CD4-positive, alpha-beta T cell treated with Interleukin-6 for 4 hours (primary cell): ENCODE measurements at places on chromosomes 1 and 21.

GRCh38 chr1:32470991-32471694, 6.3 kb downstream of the ZBTB8B start:
- no peak for DNase-seq

GRCh38 chr1:64292399-64292798, 89.0 kb downstream of the UBE2U start:
- no peak for DNase-seq

- no peak for DNase-seq
These were observed 191.3 kb upstream of the LMO4 start for GRCh38 chr1:87137342-87137739.

DNA sequence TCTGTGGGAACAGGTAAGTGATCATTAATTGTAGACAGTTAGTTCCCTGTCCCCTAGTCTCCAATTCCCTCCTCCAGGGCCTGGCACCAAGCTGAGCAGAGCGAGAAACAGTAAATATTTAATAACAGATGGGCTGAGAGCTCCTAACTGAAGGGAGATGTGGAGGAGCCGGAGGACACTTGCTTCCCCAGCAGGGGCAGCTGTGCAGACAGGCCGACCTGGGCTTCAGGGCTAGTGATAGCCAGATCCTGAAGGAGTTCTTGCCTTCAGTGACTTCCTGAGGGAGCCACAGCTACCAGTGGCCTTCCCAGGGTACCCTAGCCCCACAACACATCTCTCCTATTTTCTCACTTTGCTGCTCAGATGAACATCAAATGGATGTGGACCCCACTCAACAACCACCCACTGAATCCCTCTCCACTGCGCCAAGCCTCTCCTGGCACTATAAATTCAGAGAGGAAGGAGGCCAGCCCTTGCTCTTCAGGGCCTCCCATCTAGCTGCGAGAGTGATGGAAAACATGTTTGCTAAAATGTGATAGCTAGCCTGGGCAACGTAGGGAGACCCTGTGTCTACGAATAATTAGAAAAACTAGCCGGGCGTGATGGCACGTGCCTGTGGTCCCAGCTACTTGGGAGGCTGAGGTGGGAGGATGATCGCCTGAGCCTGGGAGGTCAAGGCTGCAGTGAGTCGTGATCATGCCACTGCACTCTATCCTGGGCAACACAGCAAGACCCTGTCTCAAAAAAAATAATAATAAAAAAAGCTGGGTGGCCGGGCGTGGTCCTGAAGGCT, 26.9 kb upstream of the SYNC start:
- no peak for DNase-seq

DNA sequence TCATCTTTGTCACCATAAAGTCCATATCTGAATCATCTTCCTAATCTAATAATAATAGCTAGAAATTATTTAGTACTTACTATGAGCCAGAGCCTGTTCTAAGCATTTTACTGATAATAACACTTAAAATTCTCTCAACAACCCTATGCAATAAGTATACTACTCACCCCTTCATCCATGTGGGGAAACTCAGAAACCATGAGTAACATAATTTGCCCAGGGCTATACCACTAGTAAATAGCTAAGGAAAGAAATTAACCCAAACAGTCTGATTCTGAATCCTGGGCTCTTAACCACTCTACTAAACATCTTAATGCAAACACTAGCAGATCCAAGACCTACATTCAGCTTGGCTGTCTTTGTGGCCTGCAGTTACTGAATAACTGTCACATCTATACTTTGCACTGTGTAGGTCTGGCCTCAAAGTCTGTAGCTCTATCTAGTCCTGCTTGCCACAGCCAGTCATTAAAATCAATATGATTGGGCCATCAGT, 394.8 kb upstream of the ESRRG start:
- no peak for DNase-seq

- DNase-seq, result no peak
These were observed 54.0 kb downstream of the APP start for GRCh38 chr21:26116456-26117011.

GRCh38 chr1:221698579-221699349, 43.1 kb downstream of the DUSP10 start:
- DNase-seq, result no peak

DNA sequence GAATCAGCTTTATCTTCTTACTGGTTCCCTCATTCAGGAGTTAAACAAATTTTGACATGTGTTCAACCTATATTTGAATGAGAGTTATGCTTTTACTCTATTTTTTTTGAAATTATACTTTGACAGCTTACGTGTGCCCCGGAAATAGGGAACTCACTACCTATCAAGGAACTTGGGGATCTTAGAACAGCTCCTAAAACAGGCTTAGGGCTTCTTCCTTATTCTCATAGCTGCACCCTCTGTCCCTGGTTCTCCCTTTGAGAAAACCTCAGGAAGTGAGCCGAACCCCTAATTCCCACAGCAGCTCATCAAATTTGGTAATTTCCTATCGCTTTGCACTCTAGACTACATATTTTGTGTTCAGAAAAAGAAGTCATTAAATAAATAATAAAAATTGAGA, 81.2 kb upstream of the RUNX3 start:
- no peak for DNase-seq

GRCh38 chr1:204529371-204529895, 13.2 kb downstream of the MDM4 start:
- no peak for DNase-seq

GRCh38 chr1:111538343-111539025, 35.1 kb upstream of the ADORA3 start:
- no peak for DNase-seq

- DNase-seq, result no peak
These were observed 25.6 kb upstream of the VAV3 start for GRCh38 chr1:107990606-107991005.

- no peak for DNase-seq
These were observed 140.6 kb downstream of the SYT2 start for GRCh38 chr1:202569393-202570322.

GRCh38 chr1:235313262-235313661, 14.7 kb downstream of the ARID4B start:
- DNase-seq, result peak; percentile 32

DNA sequence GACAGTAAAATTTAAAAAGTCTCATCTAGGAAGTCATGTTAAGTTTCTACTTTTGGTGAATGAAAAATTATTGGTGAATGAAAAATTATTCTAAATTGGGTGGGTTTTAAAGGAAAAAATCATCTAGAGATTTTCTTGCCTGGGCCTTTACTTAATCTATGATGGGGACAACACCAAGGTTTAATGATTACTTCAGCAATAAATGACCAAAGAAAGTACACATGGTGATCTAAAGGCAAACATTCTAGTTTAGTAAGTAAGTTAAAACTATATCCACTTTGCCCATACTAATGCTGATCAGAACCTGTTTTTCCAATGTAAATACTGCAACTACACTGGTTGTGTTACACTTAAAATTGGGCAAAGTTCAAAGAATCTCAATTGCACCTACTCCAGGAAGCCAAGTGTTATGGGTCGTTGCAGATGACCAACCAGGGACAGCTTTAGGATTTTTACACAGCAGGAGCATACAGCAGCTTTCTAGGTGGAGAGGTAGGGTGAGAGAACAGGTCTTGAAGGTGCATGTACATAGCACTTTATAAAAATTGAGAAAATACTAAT, 14.6 kb upstream of the RPL5 start:
- no peak for DNase-seq

DNA sequence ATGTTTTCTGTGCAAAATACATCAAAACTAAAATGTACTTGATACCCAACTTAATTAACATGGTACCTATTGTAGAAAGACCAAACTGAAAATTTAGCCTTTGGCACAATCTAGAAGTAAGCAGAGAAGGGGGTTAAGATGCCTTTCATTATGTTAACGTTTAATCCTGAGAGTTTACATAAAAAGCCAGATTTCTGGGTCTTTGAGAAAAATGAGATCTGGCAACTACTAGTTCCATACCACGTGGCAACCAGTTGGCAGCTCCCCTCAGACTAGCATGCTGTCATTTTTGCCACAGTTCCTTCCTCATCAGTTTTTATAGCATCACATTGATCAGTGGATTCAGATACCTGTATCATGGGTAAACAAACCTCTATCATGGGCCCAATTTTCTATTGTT, 1.5 kb downstream of the RO60 start:
- no peak for DNase-seq

GRCh38 chr1:58829866-58830265, 46.0 kb upstream of the JUN start:
- no peak for DNase-seq

- no peak for DNase-seq
These were observed 28.8 kb upstream of the TARBP1 start for GRCh38 chr1:234507626-234508387.

GRCh38 chr1:2046953-2047748, 3.1 kb upstream of the PRKCZ start:
- DNase-seq, result no peak

DNA sequence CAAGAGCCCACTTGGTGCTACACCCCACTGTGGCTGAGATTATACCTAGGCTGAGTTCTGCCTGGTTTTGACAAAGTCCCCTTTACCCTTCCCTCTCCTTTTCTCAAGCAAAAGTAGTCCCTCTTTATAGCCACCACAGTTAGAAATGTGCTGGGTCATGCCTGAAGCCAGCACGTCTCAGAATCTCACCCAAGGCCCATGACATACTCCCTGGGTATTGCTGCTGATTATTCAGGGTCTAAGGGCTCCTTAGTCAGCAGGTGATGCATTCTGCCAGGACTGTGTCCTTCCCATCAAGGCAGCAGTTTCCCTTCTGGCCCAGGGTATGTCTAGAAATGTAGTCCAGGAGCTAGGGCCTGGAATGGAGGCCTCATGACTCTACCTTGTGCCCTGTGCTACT, 67.3 kb upstream of the COX20 start:
- no peak for DNase-seq

DNA sequence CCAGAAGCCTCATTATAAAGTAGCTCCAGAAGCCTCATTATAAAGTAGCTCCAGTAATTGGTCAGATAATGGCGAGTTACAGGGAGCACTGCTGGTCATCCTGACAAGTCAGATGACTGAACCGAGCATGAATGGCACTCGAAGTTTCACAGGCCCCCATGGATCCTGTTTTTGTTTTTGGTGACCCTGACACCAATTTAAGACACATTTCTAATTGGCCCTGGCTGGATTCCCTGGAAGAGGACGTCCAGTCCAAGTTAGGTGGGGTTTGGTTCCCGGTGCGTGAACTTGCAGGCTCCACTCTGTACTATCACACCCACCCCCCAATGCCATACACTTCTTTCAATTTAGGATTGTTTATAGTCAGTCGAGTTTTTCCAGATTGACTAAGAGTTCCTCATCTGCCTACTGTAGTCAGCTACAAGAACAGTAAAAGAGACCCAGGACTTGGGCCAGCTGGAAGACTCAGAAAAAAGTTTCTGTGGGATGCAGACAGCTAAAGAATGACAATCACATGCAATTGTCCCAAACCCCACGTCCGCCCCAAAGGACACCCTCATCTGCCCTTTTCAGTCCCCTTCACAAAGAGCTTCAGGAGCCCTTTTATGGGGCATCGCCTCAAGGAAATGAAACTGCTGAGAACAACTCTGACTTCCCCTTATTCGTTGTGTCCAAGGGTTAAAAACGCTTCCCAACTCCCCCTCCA, 2.7 kb downstream of the DHRS3 start:
- no peak for DNase-seq

DNA sequence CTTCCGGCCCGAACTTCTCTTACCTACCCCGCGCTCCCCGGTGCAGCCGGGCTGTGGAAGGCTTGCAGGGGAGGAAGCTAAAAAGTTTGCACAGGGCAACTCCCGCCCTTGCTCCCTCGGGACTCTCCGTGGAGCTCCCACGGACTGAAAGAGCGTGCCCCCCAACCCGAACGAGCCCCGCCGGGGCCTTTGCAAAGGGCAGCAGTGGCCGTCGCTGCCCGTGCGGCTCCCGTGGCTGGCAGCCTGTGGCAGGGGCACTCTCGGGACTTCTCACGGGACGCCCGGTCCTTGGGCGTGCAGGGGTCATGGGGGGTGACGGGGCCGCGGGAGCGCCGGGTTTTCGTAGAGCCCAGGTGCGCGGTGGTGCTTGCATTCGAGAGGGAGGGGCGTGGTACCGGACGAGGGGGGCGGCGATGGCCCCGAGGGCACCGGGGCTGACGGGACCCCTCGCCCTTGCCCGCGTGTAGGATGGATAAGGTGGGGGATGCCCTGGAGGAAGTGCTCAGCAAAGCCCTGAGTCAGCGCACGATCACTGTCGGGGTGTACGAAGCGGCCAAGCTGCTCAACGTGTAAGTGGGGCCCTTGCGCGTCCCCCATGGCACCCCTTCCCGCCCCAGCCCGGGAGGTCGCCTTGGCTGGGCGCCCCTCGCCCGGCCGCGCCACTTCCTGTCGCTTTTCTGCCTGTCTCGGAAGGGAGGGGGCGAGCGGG, 711 bp downstream of the GADD45A start:
- DNase-seq, result peak; percentile 64

DNA sequence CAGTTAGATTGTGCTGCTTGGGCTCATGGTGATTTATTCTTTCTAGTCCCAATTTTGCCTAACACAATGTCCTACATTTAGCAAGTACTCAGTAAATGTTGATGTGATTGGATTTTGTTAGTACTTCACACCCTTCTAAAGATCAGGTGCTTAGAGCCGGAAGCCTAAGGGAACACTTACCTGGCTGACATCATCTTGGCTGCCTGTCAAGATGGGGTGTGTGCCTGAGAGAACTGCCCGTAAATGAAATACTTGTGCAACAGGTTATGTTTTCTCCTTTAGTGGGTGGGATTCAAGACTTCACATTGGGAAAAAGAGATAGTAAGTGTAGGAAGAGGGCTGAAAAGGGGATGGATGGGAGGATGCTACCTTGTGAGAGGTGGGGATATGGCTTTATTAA, 75.5 kb upstream of the MACF1 start:
- no peak for DNase-seq

DNA sequence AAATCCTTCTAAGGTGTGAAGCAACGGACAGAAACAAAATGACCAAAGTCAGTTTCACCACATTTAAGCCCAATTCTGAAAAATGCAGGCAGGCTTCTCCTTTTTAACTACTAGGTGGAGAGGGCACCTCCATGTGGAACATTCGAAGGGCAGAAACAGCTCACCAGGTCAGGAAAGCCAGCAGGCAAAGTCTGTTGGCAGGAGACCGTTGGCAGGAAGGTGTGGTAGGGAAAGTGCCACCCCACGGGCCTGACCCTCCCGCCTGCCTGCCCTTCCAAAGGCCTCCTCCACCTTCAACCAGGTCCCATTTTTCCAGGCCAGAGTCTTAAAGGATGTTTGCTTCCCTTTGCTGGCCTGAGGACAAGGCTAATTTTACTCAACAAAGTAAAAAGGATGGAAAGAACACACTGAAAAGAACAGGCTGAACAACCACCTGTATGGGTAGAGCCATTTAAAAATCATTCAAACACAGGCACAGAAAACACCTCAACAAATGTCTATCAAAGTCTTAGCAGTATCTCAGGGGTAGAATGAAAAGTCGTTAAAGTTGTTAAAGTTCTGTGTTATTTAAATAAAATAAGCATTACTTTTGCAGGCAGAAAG, 26.4 kb downstream of the CAPZB start:
- DNase-seq, result no peak

- no peak for DNase-seq
These were observed 10.8 kb downstream of the LRRC8D start for GRCh38 chr1:89831462-89832120.

- DNase-seq, result no peak
These were observed 43.2 kb upstream of the ACTRT2 start for GRCh38 chr1:2977886-2978611.

GRCh38 chr1:52416811-52417210, 12.4 kb downstream of the PRPF38A start:
- no peak for DNase-seq
